Activated B cell treated with CpG ODN at 0.5 μM for 24 hours (primary cell): ENCODE measurements at places on chromosomes 2 and 18. TPM values are rescaled to one million over a fixed set of nuclear protein-coding genes. Genes with fewer than 3 reads are reported as not detected.

PARD3B gene
- total RNA-seq, result not detected in 2 replicates

SNTG2 gene
- total RNA-seq, result 0.88 and 2.2 TPM in 2 replicates

IL37 gene
- not detected in 2 replicates for total RNA-seq

IL1F10 gene
- total RNA-seq, result not detected in 2 replicates

CAD gene
- 55.9 and 64.1 TPM in 2 replicates for total RNA-seq

CXCR2 gene
- total RNA-seq, result not detected in 2 replicates

GALNT5 gene
- total RNA-seq, result not detected in 2 replicates

RBM44 gene
- total RNA-seq, result 0.69 and 1.3 TPM in 2 replicates

PUS10 gene
- total RNA-seq, result 7.0 and 7.8 TPM in 2 replicates

EIF4E2 gene
- 63.2 and 67.2 TPM in 2 replicates for total RNA-seq

SPATA3 gene
- not detected in 2 replicates for total RNA-seq
